ENCODE measurements at places on chromosomes 11 and 22.

- DNase-seq, result no peak
Observed at GRCh38 chr22:37884420-37884819, 21.7 kb upstream of the MICALL1 start.

GRCh38 chr11:95101935-95102334, 12.3 kb downstream of the ENDOD1 start:
- DNase-seq, result no peak

DNA sequence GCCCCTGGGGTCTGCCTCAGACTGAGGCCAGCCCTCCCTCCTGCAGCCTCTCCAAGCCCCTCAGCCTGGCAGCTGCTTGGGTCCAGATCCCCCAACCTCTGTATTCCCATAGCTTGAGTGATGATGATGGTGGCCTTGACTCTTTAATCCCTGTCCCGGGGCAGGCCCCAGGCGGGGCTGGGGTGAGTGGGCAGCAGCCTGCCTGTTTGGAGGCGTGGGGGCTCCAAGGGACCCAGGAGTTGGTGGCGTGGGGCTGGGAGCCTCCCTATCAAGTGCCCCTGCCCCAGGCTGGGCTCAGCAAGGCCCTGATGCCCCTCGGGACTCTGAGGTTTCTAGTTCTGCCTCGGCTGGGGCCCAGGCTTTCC, 22.5 kb downstream of the PPIL2 start:
- DNase-seq, result no peak

- no peak for DNase-seq
Observed at GRCh38 chr22:49186762-49187161, 640.9 kb downstream of the BRD1 start.

DNA sequence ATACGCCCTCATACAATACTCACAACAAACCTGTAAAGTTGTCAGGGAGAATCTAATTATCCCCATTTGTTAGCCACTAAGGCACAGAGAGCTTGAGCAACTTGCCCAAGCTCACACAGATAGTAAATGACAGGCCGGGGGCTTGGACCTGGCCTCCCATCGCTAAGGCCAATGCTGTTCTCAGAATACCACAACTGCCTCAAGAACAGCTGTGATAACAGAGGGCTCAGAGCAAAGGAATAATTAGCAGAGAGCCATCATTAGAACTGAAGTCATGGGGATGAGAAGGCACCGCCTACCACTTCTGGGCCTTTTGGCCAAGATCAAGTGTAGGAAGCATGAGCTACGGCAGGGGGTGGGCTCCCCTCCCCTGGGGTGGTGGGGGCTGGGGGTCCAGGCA, 98.6 kb downstream of the FEZ1 start:
- DNase-seq, result no peak

DNA sequence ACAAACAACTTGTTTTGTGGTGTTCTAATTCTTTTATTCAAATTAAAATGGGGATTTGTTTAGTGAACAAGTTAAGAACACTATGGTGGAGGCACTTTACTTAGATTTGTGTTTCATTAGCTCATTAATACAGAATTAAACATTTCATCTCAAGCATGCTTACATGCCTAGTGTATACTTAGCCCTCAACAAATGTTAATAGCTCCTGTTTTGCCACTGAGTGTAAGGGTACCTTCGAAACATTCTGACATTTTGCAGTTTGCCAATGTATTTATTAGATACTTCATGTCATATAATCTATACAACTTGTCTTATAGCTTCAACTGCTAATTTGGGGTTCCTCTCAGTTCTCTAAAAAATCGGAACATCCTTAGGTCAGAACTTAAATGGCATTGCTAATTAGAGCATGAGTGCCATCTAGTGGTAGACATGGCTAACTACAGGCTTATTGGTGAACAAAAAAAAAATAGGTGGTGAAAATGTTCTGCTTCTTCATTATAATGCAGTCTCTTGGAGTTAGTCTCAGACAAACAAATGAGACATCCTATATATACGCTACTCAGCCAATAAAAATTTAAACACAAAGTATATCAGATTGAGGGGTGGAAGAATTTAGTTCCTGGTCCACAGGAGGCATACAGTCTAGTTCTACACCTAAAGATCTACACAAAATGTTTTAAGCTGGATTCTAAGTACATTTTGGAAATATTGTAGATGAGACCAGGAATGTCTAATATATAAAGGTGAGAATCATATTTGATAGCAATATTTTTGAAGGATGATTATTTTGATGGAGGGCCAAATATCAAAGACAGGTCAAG, 4.9 kb upstream of the CNTN5 start:
- DNase-seq, result no peak

GRCh38 chr22:18120857-18121256, 10.2 kb downstream of the TUBA8 start:
- no peak for DNase-seq

GRCh38 chr11:112227471-112227870, 1.2 kb downstream of the PTS start:
- no peak for DNase-seq

DNA sequence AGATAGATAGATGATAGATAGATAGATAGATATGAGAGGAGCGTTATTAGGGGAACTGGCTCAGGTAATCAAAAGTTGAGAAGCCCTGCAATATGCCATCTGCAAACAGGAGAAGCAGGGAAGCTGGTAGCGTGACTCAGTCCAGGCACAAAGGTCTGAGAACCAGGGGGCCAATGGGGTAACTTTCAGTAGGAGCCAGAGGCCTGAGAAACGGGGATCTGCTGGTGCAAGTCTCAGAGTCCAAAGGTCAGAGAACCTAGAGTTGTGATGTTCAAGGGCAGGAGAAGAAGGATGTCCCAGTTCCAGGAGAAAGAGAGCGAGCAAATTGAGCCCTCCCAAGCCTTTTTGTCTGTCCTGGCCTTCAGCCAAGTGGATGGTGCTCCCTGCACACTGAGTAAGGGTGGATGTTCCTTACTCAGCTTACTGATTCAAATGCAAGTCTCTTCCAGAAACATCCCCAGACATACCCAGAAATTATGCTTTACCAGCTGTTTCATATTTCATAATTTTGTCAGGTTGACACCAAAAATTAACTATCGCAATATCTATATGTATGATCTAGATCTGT, 87.8 kb upstream of the SLC22A12 start:
- DNase-seq, result no peak

- no peak for DNase-seq
Observed at GRCh38 chr11:69127081-69127850, 28.5 kb upstream of the SMIM38 start.

GRCh38 chr11:117673602-117674001, 123.4 kb downstream of the DSCAML1 start:
- no peak for DNase-seq
